ENCODE measurements at places on chromosomes 5 and 9.
A peak's percentile ranks its signal among the peaks of the same experiment; 100 is the strongest.

GRCh38 chr9:98503867-98504266 is 204.9 kb downstream of the GABBR2 start:
- DNase-seq = no peak

DNA sequence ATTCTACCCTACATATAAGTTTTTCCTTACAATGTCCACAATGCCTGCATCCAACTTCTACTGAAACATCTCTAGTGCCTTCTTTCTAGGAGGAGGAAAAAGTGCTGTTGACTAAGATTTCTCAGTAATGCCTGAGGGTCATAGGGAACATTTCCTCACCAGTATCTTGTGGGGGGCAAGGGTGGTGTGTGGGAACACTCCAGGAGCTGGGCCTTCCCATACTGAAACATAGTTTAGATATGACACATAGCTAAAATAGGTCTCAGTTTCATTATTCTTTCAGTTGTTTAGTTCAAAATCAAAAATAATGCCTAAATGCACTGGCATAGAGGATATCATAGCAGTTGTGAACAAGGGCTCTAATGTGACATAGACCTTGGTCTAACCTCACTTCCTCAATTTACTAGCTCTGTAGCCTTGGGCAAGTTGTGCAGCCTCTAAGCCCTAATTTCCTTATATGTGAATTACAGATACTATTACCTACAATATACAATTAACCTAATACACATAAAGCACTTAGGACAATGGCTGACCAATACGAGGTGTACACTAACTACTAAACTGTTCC is 66.1 kb downstream of the HAPLN1 start:
- no peak for DNase-seq

DNA sequence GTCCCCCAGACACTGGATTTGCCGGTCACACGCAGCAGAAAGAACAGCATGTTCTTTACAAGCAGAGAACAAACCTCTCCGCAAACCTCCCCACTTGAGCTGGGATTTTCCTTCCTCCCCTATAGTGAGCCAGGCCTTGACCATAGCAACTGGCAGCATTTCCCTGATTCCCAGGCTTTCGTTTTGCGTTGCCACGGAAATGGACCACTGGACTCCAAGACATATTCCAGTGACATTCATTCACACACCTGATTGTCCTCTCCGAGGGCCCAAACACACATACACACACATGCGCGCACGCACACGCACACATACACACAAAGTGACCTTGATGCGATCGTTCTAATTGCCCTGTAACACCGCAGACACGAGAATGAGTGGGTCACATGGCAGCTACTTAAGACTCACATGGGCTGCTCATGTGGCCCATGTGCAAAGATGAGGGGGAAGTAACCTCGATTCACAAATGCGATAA is 80.9 kb upstream of the CPEB4 start:
- DNase-seq = no peak

- no peak for DNase-seq
Observed at GRCh38 chr5:9108162-9108561, 437.7 kb downstream of the SEMA5A start.

- DNase-seq = no peak
Observed at GRCh38 chr9:91611582-91611981, 187.9 kb upstream of the NFIL3 start.

DNA sequence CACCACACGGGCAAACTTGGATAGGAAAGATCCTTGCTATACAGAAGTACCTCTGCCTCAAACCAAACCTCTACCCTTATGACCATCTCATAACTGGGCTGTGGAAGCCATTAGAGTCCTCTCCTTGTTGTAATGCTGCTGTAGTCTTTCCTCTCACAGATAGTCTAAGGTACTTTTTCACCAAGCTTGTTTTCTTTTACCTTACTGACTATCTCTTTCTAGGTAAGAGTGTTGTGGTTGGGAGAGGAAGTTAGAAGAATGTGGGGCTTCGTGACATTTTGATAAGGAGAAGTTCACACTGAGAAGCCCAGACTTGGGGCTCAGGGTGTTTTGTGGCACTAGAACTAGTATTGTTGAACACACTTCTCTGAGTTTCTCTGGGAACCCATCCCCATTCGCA is 8.9 kb downstream of the CFAP95 start:
- no peak for DNase-seq

DNA sequence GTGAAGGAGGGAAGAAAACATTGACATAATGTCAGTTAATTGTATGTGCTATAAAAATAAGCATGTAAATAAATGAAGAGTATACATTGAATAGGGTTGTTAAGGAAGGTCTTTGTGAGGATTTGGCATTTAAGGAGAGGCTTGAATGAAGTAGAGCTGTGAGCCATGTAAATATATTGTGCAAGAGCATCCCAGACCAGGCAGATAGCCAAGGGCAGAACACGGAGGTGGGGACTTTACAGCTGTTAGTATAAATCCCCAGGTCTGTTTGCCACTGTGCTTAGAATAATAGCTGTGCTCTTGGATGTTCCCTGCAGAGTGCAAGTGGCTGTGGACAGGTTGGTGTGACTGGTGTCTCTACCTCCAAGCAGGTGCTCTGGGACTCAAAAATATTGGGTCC is 211.7 kb downstream of the LRRC70 start:
- no peak for DNase-seq

DNA sequence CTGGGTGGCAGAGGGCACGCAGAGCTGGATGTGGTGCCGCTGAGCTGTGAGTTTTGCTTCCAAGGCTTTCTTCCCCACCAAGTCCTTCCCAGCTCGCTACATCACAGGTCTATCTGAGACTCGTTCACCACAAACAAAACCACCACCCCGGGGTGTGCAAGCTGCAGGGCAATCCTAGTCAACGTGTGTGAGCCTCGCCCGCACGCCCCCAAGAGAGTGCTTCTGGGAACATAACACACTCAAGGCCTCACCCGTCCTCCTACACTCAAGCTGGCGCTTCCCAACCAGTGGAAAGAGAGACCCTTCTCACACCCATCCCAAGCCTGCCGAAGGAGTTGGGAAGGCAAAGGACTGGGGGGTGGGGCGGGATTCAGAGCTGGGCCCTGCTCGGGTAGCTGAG is 10.6 kb downstream of the SNAPC4 start:
- DNase-seq = no peak

GRCh38 chr9:117414220-117414905 is 494 bp downstream of the ASTN2 start:
- DNase-seq = no peak

GRCh38 chr9:94860678-94861588 is 134.4 kb downstream of the AOPEP start:
- no peak for DNase-seq

- DNase-seq = no peak
Observed at GRCh38 chr5:37695647-37696046, 144.2 kb downstream of the GDNF start.

GRCh38 chr5:115313052-115313451 is 16.6 kb upstream of the CCDC112 start:
- DNase-seq = no peak

GRCh38 chr9:136142859-136143214 is 24.2 kb upstream of the TMEM250 start:
- DNase-seq = no peak

GRCh38 chr5:22908586-22908985 is 55.4 kb upstream of the CDH12 start:
- DNase-seq = no peak

GRCh38 chr9:88523056-88523455 is 11.9 kb upstream of the NXNL2 start:
- no peak for DNase-seq

DNA sequence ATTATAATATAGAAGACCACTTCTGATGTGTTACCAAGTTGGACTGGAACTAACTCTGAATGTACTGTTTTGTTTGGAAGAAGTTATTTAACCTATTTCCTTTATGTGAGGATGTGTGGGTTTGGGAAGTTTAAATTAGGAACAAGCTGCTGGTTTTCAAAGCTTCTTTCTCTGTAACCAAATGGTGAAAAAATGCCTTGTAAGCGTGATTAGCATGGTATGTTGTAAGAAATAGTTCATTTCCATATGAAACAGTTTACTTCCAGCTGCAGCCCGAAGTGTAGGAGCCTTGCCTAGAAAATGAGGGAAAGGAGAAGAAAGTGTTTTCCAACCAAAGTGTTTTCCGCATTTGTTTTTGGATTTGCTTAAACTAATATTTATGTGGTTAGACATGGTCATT is 36.0 kb downstream of the TTC1 start:
- DNase-seq = no peak

DNA sequence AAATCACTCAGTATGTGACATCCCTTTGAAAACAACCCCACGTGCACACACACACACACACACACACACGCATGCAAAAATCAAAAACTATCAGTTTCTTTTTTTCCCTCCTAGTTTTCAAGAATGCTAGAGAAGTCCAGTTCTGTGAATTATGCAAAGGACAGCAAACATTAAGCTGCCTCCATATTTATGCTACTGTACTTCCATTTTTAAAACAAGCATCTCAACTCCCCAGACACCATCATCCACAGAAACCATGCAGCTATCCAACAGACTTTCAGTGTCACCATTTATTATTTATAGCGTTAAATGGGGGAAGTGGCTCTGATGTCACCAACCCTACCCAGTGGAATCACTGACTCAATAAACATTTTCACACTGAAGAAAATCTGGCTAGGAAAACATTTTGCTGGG is 1.6 kb downstream of the FBXW11 start:
- no peak for DNase-seq

- peak; percentile 36 for DNase-seq
Observed at GRCh38 chr9:130107234-130107861, 53.6 kb downstream of the GPR107 start.

DNA sequence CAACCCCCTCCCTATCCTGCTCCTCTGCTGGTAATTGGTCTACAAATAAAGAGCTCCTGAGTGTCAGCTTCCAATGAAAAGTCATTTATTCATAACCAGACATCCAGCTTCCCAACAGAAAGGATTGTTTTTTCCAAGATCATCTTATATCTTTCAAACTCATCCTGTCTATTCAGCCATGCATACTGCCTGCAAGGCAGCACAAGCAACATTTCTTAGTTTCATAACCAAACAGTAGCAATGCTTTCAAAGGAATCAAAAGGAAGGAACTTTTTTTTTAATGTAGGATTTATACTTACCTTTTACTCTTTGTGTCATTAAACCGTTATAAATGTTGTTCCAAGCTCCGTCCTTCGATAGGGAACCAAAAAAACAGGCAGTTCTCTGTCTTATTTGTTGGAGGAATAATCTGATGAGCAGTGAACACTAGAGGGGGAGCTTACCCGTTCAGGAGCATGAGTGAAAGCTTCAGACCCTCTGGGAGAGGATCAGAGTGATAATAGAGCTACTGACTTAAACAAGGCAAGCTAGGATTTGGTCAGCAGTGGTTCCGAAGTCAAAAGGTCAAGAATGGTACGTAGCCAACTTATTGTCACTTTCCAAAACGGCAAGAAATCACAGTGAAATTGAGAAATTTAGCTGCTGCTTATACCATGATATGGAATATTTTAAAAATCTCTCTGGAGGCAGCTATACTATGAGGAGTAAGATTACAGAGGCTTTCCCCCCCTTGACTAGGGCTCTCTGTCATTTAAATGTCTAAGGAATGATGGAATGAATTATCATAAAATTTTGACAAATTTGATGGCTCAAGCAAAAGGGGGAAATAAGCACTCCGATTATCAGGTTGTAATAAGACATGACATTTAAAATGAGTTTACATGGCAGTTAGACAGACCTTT is 892.9 kb downstream of the NR2F1-AS1 start:
- peak; percentile 17 for DNase-seq

DNA sequence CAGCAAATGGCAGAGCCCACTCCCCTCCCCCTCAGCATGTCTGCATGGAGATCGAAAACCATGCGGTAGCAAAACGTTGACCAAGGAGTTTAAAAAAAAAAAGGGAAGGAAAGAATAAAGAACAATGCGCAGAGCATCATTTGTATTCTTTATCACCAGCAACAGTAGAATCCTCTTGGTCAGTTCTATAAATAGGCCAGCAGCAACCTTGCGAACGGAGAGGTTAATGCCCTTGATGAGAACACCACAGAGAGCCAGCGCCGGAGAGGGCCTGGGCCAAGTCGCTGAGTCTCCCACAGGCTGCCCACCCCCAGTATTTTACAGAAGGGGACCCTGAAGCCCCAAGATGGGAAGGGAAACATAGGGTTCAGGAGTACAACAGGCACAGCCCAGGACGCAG is 22.7 kb downstream of the WHRN start:
- DNase-seq = no peak

DNA sequence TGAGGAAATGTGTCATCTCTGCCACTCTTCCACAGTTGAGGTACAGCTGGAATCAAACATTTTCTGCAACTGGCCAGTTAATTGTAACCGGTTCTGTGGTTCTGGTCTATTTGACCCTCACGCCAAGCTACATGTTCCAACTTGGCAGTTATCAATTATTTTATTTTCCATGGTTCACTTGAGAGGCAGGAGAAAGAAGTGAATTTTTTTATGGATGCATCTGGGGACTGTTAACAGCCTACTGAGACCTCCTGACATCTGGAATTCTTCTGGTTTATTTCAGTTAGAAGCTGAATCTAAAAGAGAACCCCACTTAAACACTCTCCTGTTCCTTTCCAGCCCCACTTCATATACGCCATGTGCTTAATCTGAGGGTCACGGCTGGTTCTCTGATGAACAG is 372.3 kb downstream of the DNAH5 start:
- no peak for DNase-seq

DNA sequence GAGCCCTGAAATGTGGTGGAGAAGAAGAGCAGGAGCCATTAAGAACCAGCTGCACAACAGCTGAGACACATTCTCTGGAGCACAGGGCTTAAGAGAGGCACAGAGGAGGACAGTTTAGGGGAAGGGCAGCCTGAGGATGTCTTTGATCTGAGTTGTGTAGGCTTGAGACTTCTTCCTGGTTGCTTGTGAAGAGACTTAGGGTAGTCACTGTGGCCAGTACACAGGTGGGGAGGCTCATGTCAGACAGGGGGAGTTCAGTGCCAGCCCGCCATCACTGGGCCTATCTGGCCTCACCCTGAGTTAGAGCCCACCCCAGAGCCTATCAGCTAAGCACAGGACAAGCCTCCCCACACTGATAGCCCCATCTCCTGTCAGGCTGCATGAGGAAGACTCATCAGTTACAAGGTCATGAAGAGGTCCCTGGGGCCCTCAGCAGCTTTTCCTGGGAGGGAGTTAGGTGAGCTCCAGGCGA is 19.8 kb downstream of the SLC22A4 start:
- DNase-seq = no peak

- no peak for DNase-seq
Observed at GRCh38 chr9:96214635-96215034, 87.3 kb downstream of the HSD17B3 start.

DNA sequence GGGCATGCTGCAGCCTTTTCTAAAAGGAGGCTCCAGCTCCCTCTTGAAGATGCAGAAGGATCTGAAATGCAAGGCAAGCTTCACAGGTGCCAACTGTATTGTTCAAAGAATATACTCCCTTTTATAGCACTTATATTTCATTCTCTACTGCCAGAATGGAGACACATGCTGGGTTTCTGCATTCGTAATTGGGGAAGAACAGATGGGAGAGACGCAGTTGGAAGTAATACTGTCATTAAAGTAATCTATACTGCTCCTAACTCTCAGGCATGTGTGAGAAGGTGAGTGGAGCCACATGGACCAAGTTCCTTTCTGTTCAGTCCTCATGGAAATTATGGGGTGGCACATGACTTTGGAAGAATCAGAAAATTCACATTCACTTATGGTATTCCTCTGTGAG is 226.4 kb downstream of the TRIM32 start:
- DNase-seq = no peak

- no peak for DNase-seq
Observed at GRCh38 chr5:129963359-129963758, 59.1 kb downstream of the CHSY3 start.

- DNase-seq = no peak
Observed at GRCh38 chr5:142845402-142845921, 75.3 kb downstream of the ARHGAP26 start.
